CD4-positive, alpha-beta T cell treated with Interleukin-10 for 1 hour (primary cell): ENCODE measurements at places on chromosomes 3 and 15.

DNA sequence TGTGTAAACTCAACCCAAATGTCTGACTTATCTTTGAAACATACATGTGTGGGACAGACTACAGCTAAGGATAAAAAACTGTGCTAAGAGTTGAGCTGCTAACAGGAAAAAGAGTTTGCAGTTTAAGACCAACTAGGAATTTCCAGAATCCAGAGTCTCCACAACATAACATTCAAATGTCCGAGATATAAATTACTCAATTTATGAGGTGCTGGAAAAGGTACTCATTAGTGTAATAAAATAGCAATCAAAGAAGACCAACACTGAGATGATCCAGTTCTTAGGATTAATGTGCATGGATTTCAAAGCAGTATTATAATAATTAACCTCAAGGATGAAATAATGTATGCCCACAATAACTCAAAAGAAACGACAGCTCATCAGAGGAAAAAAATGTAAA, 426.5 kb upstream of the KCNMB2 start:
- DNase-seq: no peak

GRCh38 chr3:11186771-11187191, 32.5 kb downstream of the HRH1 start:
- DNase-seq: no peak

DNA sequence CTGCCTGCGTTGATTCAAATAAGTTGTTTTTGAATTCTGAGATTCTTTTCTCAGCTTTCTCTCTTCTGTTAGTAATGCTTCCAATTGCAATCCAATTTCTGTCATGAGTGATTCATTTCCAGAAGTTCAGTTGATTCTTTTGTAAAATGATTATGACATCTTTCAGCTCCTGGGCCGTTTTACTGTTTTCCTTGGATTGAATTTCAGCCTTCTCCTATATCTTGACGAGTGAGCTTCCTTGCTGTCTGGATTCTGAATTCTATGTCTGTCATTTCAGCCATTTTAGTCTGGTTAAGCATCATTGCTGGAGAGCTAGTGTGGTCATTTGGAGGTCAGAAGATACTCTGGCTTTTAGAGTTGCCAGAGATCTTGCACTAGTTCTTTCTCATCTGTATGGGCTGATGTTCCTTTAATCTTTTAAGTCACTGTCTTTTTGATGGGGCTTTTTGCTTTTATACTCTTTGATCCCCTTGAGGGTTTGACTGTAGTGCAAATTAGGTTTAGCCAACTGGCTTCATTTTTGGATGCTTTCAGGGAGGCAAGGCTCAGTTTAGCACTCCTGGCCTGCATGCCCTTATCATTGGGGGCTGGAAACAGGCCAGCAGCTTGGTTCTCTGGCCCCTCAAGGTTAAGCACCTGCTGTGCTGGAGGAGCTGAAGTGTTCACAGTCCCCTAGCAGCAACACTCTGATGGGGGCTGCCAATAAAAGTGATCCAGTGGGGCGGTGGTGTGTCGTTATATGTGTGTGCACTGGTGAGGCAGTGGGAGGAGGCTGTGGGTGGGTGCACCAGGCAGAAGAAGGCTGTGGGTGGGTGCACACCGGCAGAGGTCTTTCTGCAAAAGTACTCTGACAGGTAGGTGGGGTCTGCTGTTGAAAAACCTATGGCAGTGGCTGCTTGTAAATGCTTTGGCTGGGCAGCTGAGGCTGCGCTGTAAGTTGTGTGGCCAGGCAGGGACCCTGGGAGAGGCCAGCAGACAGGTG, 51.2 kb downstream of the MCTP2 start:
- no peak for DNase-seq

GRCh38 chr15:40471808-40472150, 995 bp downstream of the CHST14 start:
- peak; percentile 25 for DNase-seq

GRCh38 chr15:45197512-45197911, 9.7 kb upstream of the SHF start:
- DNase-seq: no peak

- peak; percentile 29 for DNase-seq
Observed at GRCh38 chr15:37764733-37765191, 169.7 kb upstream of the TMCO5A start.

- no peak for DNase-seq
Observed at GRCh38 chr15:32717426-32718226, at the start of gene GREM1. Gene GREM1 (plus strand): TSS chr15:32718004. CDS start chr15:32730691, 12,687 bp downstream.

- DNase-seq: no peak
Observed at GRCh38 chr3:41276191-41276590, 76.9 kb downstream of the CTNNB1 start.

DNA sequence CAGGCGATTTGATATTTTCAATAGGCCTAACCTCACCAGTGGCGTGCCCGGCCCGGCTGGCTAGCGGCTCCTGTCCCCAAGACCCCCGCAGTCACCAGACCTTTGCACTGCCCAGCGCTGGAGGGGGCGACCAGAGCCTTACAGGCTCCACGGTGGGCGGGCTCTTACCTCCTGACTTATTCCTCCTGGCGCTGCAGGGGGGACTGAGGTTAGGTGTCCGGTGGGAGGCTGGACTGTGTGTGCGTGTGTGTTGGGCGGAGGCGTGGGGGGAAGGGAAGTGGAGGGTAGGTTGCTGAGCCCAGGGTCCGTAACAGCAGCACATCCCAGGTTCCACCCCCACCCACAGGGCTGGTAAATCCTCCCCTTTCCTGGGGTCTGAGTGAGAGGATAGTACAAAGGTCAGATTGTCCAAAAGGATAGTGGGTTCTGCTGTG, 27.5 kb upstream of the THRB start:
- DNase-seq: no peak

DNA sequence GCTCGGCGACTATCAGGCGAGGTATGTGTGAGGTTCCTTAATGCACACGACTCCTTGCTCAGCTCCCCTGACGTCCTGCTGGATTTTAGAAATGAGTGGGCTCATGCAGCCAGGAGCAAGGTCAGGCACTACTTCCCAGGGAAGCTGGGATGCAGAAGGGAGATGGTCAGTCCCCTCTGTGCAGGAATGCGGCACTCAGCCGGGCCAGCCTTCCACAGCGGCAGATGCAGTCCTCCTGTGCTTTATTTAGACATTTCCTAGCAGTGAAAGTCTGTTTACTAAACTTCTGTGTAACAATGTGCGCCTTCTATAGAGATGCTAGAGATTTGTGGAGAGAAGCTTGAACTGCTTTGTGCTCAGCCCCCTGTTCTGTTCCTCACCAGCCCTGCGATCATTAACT, 252.1 kb downstream of the SLCO3A1 start:
- no peak for DNase-seq

DNA sequence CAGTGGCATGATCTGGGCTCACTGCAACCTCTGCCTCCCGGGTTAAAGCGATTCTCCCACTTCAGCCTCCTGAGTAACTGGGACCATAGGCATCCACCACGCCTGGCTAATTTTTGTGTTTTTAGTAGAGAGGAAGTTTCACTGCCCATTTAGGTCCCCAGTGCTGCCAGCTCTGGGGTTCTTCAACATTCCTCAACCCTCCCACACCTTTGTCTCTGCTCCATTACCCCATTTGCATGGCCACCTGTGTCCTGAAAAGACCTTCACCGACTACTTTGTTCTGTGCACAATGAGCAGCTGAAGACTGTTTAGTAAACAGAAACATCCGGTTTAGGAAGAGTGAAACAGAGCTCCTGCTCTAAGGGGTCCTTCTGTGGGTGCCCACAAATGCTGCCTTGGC, 92.0 kb downstream of the FAM43A start:
- no peak for DNase-seq

GRCh38 chr15:71757741-71758530, 52.4 kb upstream of the NR2E3 start:
- no peak for DNase-seq

- DNase-seq: peak; percentile 57
Observed at GRCh38 chr15:56537881-56538280, 72.9 kb upstream of the MNS1 start.

GRCh38 chr3:58299839-58300516, 6.1 kb upstream of the RPP14 start:
- peak; percentile 24 for DNase-seq

DNA sequence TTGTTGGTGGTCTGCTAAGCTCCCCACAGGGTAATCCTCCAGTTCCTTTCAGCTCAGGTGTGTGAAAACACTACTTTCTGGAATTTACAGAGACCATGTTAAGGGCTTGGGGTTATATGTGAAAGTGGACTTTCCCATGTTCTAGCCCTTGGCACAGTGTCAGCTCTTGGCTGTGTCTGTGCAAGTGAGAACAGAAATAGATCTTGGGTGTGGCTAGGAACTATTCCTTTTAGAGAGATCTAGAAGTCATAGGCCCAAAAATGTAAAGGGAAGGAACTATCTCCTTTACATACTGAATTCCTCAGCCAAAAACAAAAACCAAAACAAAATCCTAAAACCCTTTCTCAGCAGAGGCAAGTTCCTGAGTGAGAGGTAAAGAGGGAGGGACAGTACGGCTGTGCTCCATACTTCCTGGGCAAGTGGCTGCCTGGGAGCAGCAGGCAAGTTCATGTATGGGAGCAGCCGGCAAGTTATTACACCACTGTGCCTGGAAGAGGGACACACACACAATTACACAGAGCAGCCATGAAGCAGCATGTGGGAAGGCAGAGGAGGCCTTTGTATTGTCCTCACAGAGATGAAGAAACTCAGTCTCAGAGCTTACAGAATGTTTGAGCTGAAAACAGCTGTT, 19.9 kb upstream of the C3orf62 start:
- no peak for DNase-seq

DNA sequence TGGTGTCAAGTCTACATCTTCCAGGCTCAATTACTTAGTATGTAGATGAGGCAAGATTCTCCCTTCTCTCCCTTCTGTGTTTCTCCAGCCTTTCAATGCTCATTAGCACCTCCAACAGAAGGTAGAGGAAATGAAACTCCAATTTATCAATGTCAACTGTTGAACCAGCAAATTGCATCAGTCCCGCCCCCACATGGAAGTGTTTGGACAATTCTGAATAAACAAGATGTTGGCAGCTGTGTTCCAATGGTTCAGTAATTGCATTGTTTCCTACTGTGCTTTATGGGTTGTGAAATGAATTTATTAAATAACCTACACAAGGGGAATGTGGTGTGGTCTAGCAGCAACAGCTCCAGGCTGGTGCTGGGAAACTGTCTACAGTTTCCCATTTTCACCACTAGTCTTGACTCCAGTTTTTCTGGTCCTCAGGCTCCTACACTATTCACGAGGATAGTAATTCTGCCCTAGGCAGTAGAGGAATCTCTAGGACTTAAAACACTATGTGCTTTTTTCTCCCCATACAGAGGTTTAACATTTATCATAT, 91.9 kb downstream of the MB21D2 start:
- no peak for DNase-seq

DNA sequence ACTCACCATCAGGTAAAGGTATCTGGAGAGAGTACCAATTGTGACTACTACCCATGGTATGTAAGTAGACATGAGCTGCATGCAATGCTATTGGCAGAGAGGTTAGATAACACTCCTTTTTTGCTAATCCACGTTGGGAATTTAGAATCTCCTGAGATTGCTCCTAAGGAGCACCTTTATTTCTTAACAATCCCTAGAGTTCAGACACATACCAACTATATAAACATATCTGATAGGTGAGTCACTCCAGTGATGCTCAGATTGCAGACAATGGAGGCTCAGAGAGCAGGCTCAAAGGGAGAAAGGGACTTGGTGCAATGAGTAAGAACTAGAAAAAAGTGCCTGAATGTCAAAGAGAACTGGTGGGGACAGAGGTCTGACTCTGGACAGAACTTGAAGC, 47.0 kb upstream of the LRRFIP2 start:
- no peak for DNase-seq

DNA sequence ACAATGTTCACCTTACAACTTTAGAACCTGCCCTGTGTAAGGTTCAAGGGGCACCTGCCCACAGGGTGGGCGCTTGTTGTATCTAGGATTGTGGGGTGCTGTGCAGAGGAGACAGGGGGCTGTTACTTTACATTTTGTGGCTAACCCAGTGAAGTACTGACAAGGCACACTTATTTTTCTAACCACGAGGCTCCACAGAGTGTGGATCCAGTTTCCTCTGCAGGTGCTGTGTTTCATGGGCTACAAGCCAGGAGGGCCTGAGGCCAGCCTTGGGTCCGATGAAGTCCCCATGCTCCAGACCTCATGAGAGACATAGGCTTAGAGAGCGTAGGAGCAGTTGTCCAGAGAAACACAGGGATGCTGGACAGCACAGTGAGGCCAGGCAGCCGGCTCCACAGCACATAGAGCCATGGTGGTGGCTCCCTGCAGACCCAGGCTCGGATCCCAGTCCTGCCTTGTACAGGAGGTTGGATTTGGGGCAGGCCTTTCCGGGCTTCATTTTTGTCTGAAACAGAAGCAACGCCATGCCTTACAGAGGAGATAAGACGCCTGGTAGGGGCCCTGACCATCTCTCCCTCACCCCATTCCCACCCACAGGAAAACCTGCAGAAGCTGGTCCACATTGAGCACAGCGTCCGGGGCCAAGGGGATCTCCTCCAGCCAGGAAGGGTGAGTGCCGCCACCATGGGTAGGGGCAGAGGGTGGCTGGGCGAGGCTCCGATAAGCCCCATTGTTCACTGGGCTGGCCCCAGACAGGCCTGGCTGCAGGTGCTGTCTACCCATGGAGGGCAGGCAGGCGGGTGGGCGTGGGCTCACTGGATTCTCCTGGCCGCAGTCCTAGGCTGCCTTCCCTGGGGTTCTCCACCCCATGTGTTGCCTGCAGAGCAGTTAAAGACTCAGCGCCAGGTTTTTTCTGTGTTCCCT, 40.1 kb upstream of the NR2C2 start:
- DNase-seq: no peak

GRCh38 chr3:130658678-130659077, 88.0 kb downstream of the PIK3R4 start:
- DNase-seq: no peak

DNA sequence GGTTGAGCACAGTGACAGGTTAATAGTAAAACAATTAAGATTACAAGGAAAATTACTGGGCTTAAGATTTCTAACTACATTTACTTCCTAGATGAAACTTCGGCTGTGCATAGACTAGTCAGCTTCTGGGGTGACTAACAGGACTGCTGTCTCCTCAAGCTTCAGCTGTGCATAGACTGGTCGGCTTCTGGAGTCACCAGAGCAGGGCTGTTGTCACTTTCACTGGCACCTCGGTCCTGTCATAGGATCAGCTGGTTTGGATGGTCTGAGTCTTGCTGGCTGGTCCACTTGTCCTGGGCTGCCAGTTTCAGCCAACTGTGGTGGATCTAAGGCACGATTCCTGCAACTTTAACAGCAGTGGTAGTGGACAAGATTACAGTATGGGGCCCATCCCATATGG, 23.9 kb upstream of the ACAD9 start:
- no peak for DNase-seq

- no peak for DNase-seq
Observed at GRCh38 chr3:194139071-194139813, 3.3 kb downstream of the HES1 start.
